ENCODE measurements at places on chromosomes 5 and 9. TPM values are rescaled to one million over a fixed set of nuclear protein-coding genes. Genes with fewer than 3 reads are reported as not detected.

The GPR21 gene
- total RNA-seq = 0.38 TPM

The AFF4 gene
- total RNA-seq = 43.1 TPM

The ZNG1C gene
- 16.9 TPM for total RNA-seq

The ZNF462 gene
- total RNA-seq = 8.6 TPM

The PPP1R26 gene
- 11.0 TPM for total RNA-seq
